ENCODE measurements at places on chromosomes 11 and 22.
A peak's percentile ranks its signal among the peaks of the same experiment; 100 is the strongest.

GRCh38 chr11:24794064-24794463 lies 297.2 kb downstream of the LUZP2 start:
- no peak for DNase-seq

- no peak for DNase-seq
These were observed 16.9 kb upstream of the ALG8 start for GRCh38 chr11:78156127-78156844.

- peak; percentile 77 for DNase-seq
These were observed 17.5 kb downstream of the KCNJ5 start for GRCh38 chr11:128908391-128909246.

DNA sequence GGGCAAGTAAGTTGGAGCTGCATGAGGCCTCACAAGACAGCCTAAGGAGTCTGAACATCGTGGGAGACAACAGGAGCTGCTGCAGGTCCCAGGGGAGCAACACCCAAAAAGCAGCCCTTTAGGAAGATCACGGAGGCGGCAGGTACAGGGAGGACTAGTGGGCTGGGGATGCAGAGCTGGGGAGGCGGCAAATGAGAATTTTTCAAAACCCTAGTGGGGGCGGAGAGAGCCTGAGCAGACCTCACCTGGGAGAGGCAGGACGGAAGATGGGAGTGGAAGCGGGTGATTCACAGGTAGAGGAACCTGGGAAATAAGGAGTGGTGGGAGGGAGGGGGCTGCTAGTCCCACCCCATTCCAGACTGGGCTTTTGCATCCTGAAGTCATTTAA lies 42.1 kb downstream of the DKK3 start:
- DNase-seq = no peak

DNA sequence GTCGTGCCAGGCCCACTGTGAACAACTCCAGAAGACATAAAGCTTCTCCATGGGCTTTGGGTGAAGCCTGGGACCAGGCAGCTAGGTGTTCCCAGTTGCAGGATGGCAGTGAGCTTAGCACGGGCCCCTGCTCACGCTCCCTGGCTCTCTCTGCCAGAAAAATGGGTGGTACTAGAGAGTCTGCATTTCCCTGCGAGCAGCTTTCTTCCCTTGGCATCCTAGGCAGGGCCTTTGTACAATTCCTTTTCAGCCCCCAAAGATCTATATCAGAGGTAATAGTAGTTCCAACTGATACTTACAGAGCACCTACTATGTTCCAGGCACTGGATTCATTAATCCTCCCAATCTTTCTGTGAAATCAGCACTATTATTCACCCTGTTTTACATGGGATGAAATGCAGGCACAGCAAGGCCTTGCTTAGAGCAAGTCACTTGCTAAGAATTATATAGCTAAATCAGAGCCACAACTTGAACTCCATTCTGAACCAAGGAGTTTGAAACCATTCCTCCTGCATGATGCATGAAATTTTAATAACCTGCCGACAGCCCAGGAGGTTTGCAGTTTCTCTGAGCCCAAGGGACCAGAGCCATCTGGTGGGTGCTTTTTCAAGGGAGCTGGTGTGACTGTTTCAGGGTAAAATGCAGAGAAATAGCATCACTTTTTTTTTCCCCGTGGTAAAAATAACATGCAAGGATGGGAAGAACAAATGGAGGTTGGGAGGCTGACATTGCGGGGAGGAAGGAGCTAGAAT lies 22.7 kb downstream of the NAV2 start:
- no peak for DNase-seq

- peak; percentile 71 for DNase-seq
These were observed 102.7 kb downstream of the MRTFA start for GRCh38 chr22:40533712-40534378.

- DNase-seq = no peak
These were observed 960.0 kb upstream of the RAG2 start for GRCh38 chr11:37557990-37558389.

- DNase-seq = no peak
These were observed 13.5 kb downstream of the SOX10 start for GRCh38 chr22:37970864-37971263.

DNA sequence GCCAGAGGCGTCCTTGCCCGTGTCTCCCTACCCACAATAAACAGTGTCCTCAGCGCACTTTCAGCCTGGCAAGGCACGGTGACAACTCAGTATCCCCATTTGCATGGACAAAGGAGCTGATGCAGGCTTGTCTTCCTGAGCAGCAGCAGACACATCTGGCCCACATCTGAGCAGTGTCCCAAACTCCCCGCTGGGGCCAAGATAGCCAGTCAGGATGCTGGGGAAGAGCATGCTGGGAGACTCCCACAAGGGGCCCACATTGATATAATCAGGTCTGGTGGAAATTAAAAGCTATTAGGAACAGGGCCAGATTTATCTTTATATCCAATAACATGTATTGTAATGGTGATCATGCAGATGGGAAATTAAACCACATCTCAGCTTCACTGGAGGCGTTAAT lies 24.7 kb downstream of the DSCAML1 start:
- no peak for DNase-seq

DNA sequence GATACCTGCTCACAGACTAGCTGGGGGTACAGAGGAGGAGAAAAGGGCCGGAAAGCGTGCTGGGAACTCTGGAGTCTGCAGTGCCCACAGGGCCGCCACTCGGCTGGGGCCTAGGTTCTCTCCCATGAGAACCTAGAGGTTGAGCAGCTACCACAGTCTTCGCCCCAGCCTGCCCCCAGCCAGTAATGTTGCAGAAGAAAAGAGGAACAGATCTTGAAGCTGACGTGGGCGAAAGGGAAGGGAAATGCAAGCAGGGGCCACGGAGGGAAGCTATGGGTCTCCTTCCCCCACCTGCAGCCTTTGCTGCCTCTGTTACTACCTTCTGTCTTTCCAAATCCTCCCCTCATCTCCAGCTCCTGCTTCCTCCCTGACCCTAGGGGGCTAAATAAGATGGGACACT lies 28.8 kb upstream of the P2RY2 start:
- DNase-seq = peak; percentile 85

DNA sequence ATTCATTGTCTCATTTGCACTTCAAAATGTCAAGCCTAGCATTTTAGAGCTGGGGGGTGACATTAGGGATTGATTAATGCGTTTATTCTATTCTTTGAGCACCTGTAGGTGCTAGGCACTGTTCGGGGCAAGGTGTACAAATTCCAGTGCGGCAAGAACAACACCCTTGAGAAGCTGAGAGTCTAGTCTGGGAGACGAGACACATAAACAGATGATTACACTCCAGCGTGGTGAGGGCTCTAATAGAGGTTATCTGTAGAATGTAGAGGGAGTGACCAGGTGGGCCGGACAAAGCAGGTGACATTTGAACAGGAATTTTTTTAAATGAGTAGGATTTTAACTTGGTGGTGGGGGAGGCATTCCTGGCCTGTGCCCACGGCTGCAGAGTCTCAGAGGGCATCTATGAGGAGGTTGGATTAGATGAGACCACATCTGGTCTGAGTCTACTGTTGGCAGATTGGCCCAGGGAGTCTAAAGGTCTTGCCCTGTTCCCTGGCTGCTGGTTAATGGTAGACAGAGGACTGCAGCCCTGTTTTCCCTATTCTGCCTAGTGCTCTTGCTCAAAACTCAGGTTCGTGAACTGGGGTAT lies 970 bp downstream of the CAT start:
- no peak for DNase-seq

- no peak for DNase-seq
These were observed 18.3 kb downstream of the FAR1 start for GRCh38 chr11:13686776-13687175.

DNA sequence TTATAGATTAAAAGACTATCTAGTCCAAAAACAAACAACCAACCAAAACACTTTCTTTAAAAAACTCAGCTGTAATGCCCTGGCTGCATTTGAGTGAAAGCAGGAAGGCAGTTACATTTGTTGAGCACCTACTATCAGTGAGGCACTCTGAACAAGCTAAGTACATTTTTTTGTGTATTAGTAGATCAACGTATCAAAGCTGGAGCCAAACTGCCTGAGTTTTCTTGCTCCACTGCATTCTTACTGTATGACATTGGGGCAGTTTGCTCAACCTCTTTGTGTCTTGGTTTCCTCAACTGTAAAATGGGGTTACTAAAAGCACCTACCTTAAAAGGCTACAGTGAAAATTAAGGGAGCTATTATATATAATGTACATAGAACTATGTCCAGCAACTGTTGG lies 22.0 kb downstream of the COA4 start:
- DNase-seq = no peak

GRCh38 chr11:134358856-134359490 lies 27.2 kb downstream of the GLB1L2 start:
- no peak for DNase-seq

GRCh38 chr11:34719303-34719848 lies 98.5 kb downstream of the EHF start:
- DNase-seq = no peak

GRCh38 chr22:19872779-19873137 lies 18.1 kb upstream of the GNB1L start:
- no peak for DNase-seq

- DNase-seq = no peak
These were observed 32.5 kb upstream of the CFAP300 start for GRCh38 chr11:102014756-102015155.

GRCh38 chr22:22060200-22061084 lies 77.9 kb upstream of the TOP3B start:
- DNase-seq = peak; percentile 69

DNA sequence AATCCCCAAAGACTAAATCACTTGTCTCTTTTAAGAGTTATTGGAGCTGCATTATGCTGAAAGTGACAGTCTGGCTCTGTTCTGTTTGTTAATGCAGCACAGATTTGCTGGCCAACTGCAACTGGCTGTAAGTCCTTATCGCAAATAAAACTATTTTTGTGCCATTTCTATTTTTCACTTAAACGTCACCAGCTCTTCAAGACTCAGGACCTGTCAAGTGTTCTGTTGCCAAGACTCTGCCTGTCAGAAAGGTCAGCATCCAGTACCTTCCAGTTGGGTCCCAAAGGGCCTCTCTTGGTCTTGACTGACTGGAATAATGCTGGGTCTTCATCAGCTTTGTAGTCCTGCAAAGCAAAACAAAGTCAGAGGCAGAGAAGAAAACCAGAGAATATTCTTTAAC lies 45.6 kb downstream of the PITPNB start:
- no peak for DNase-seq

DNA sequence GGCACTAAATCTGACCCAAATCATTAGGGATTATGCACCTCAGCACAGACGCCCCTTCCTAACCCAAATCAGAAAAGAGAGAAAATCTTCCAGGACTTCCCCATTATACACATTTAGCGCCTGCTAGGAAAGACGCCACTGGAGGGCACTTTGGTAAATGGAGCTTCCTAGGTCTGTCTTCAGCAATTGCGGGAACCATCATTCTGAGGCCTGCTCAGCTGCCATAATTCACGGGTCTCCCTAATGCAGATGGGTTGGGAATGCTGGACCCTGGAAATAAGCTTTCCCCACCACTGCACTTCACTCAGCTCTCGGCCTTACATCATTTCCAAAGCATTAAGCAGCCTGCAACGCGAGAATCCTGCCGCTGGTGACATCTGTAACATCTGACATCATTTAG lies 86.2 kb upstream of the OPCML start:
- DNase-seq = no peak

DNA sequence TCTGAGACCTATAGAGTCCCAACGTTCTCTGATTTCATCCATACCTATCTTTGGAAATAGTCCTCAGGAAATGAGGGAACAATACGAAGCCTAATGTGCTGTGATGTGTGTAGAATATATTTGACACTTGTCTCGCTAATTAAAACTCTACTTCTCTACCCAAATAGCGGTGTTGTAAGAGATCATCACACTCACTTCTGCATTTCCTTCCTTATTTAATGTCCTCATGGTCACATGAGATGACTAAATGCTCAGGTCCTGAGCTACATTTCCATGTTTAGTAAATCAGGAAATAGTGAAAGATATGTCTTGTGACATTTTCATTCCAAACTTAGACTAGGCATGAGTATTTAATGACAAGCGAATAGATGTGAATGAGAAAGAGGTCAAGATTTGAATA lies 112.3 kb downstream of the MAML2 start:
- peak; percentile 97 for DNase-seq

DNA sequence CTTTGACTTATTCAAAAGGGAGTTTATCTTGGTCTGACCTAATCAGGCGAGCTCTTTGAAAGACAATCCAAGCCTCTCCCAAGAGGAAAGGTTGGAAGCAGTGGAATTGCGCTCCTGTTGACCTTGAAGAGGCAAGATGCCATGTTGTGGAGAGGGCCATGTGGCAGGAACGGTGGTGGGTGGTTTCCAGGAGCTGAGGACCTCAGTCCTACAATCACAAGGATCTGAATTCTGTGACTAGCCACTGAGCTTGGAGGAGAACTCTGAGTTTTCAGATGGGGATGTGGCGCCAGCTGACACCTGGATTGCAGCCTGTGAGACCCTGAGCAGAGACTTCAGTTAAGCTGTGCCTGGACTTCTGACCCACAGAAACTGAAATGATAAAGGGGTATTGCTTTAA lies 6.0 kb upstream of the CBX6 start:
- no peak for DNase-seq

GRCh38 chr22:29325785-29326315 lies 10.4 kb upstream of the RASL10A start:
- DNase-seq = no peak

DNA sequence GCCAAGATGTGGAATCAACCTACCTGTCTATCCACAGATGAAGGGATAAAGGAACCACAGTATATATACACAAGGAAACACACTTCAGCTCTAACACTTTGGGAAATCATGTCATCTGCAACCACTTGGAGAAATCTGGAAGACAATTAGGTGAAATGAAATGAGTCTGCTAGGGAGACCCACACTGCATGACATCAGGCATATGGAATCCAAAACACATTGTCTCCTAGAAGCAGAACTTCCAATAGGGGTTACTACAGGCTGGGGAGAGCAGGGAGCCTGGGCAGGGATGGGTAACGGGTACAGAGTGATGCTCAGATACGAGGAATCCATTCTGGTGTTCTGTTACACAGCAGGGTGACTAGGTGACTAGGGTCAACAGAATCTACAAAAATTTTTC lies 18.3 kb downstream of the RGL4 start:
- no peak for DNase-seq

- DNase-seq = no peak
These were observed 164.0 kb downstream of the TENM4 start for GRCh38 chr11:79276736-79277325.

Data from inflammatory macrophage treated with lipopolysaccharide for 4 hours (primary cell).